ENCODE measurements at places on chromosomes 2 and 18.
A peak's percentile ranks its signal among the peaks of the same experiment; 100 is the strongest.

DNA sequence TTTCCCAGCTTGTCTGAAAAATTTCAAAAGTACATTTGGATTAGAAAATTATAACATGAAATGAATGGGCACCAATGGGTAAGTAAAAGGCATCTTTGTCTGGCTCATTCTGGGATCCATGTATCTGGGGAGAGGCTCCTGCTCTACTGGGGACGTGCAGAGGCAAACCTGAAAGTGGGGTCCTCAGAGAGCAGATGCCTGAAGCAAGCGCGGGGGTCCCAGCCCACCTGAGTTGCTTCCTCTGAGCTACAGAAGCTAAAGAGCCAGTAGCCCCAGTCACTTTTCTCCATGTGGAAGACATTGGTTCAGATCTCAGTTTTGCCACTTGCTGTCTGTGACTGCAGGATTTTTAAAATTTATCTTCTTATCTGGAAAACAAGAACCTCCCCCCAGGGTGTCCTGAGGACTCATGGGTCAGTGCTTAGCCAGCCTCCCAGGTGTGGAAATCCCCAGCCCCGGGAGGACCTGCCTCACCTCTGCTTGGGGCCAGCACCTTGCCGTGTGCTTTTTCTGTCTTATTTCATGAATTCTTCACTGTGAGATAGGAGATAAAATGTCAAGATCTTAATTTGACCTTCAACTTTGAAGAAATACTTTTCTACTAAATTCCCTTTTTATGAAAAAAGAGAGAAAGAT lies 25.1 kb upstream of the ODC1 start:
- H3K4me1 ChIP-seq = peaks cover 8% of the 10 kb centered on the region
- DNase-seq = no peak
- no peaks in the 10 kb centered on the region for H3K27me3 ChIP-seq
- H3K27ac ChIP-seq = no peak overlapping the region
- H3K36me3 ChIP-seq = no peaks in the 10 kb centered on the region

DNA sequence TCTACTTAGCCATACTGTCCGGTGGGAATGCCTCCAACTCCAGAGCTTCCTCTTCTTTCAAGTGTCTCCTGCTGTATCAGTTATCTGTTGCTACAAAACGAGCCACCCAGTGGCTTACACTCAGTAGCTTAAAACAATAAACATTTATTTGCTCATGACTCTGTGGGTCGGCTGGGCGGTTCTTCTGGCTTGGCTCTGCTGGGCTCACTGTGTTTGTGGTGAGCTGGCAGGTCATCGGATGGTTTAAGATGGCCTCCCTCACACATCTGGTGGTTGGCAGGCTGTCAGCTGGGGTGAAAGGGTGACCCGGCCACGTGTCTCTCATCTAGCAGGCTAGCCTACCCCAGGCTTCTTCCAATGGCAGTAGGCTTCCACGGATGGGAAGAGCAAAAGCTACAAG lies 122.4 kb upstream of the SLC1A4 start:
- no peak overlapping the region for H3K27ac ChIP-seq
- no peaks in the 10 kb centered on the region for H3K36me3 ChIP-seq
- H3K27me3 ChIP-seq = peaks cover 9% of the 10 kb centered on the region
- no peak overlapping the region for H3K4me3 ChIP-seq
- DNase-seq = no peak
- no peaks in the 10 kb centered on the region for H3K4me1 ChIP-seq

DNA sequence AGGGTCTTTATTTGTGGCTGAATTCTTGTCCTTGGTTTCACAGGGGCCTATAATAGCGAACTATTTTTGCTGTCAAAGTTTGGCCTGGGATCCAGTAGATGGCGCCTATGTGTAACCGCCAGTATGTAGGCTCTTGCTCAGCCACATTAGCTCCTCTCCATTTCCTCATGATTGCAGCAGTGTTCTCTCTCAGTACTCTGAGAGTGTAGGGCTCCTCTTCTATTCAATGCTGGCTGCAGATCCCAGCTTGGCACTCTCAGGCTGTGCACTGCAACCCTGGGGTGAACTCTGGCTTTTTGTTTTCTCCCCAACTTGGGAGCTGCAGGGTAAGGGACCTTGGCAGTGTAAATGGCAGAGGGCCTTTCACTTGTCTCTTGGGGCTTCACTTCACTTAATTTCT lies 344.6 kb upstream of the CHAC2 start:
- DNase-seq = no peak
- no peak overlapping the region for H3K27ac ChIP-seq
- H3K4me1 ChIP-seq = no peaks in the 10 kb centered on the region
- no peak overlapping the region for H3K4me3 ChIP-seq
- H3K36me3 ChIP-seq = no peaks in the 10 kb centered on the region

- H3K27ac ChIP-seq = no peak overlapping the region
- H3K36me3 ChIP-seq = no peaks in the 10 kb centered on the region
- H3K27me3 ChIP-seq = peaks cover 6% of the 10 kb centered on the region
- no peak overlapping the region for H3K4me3 ChIP-seq
- DNase-seq = no peak
These were observed 33.8 kb upstream of the HNRNPA3 start for GRCh38 chr2:177178797-177179196.

GRCh38 chr2:173982918-173983317 lies 17.7 kb upstream of the SP3 start:
- H3K4me1 ChIP-seq = no peaks in the 10 kb centered on the region
- H3K36me3 ChIP-seq = no peaks in the 10 kb centered on the region
- no peak overlapping the region for H3K27ac ChIP-seq

DNA sequence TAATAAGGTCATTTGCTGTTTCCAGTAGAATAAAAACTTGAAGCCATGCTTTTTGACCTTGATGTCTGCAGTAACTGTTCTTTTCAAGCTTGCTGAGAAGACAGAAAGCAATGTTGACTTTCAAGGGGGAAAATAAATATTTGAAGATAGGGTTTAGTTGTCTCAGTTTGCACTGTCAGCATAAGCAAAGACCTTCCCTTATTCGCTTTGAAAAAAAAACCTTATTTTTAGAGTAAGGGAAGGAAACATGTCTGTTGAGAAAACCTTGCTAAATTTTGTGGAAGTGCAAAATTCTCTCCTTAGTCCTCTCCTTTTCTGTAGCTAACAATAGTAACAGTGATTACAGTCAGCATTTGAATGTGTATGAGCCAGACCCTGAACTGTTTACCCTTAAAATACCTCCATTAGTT lies 43.1 kb downstream of the MAP4K4 start:
- DNase-seq = no peak
- no peak overlapping the region for H3K27ac ChIP-seq
- H3K4me1 ChIP-seq = peaks cover 43% of the 10 kb centered on the region

DNA sequence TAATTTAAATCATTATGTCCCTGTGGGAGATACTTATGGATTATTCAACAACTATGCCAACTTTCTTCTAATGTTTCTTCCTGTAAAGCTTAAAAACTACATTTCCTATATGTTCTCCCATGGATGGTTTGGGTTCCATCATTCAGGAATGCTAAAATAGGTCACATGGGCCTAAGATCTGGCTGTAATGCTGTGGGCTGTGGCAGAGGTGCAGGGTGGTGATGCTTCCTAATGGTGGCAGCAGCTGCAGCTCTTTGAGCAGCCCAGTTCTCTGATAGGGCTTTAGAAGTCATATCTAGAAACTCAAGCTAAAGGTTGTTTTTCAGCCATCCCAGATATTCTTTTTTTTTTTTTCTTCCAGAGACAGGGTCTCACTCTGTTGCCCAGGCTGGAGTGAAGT lies 266.1 kb downstream of the ZNF385B start:
- no peaks in the 10 kb centered on the region for H3K27me3 ChIP-seq
- H3K4me3 ChIP-seq = no peak overlapping the region

- DNase-seq = no peak
- H3K36me3 ChIP-seq = no peaks in the 10 kb centered on the region
- H3K27me3 ChIP-seq = no peaks in the 10 kb centered on the region
- H3K4me1 ChIP-seq = no peaks in the 10 kb centered on the region
- H3K27ac ChIP-seq = no peak overlapping the region
These were observed 23.4 kb upstream of the UGP2 start for GRCh38 chr2:63818271-63818670.

- H3K27ac ChIP-seq = no peak within 1 kb of the TSS
- peaks cover 58% of the 10 kb centered on the region for H3K27me3 ChIP-seq
- H3K36me3 ChIP-seq = peaks cover 2% of the 10 kb centered on the region
- no peak within 1 kb of the TSS for H3K4me3 ChIP-seq
- no peak for DNase-seq
These were observed at the start of gene TMEM200C for GRCh38 chr18:5895299-5895875. Gene TMEM200C (minus strand): TSS chr18:5895522. CDS start chr18:5892063, 3,459 bp downstream.

- no peaks in the 10 kb centered on the region for H3K4me1 ChIP-seq
- no peak overlapping the region for H3K4me3 ChIP-seq
- DNase-seq = no peak
- no peaks in the 10 kb centered on the region for H3K36me3 ChIP-seq
These were observed 163.2 kb upstream of the CAVIN2 start for GRCh38 chr2:192010073-192010472.

DNA sequence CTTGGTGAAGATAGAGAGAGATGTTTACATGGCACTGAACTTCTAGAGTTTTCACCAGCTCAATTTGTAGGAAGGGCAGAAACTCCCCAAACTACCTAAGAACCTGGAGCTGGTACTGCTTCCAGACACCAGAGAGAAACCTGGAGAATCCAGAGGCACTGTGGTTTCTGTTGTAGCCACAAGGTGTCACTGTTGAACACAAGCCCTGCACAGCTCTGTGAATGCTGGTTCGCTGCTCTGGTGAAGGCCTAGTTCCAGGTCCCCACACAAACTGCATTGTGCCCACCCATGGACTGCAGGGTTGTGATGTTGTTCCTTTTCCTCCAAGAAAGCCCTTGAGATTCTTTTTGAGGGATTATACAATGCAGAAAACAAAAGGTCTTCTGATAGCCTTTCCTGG lies 150.5 kb upstream of the HS6ST1 start:
- no peak for DNase-seq
- H3K36me3 ChIP-seq = peaks cover 4% of the 10 kb centered on the region
- no peak overlapping the region for H3K27ac ChIP-seq
- H3K4me3 ChIP-seq = no peak overlapping the region

GRCh38 chr2:188394931-188395472 lies 103.3 kb downstream of the GULP1 start:
- H3K27ac ChIP-seq = no peak overlapping the region
- no peaks in the 10 kb centered on the region for H3K36me3 ChIP-seq
- no peak for DNase-seq
- no peak overlapping the region for H3K4me3 ChIP-seq
- no peaks in the 10 kb centered on the region for H3K4me1 ChIP-seq

DNA sequence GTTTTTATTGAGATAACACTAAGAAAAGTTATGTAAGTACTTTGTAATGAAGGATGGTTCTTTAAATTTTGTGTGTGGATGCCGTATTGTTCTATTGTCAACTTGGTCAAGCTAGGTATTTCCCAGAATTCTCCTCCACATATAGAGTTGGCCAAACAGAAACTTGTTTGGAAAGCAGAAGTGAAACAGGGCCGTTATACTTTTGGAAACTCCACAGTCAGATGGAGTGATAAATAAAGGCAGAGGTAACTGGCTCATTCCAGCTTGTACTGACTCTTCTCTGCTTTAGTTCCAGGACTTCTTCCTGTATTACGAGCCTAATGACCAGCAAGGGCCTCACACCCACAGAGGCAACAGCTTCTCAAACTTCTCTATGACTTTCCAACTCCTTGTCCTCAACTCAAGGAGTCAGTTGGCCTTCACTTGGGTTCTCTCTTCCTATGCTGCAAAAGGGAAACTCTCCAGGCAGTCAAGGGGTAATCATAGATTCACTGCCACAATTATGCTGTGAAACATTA lies 16.4 kb upstream of the STARD7 start:
- no peaks in the 10 kb centered on the region for H3K27me3 ChIP-seq
- no peak overlapping the region for H3K27ac ChIP-seq
- H3K4me1 ChIP-seq = peaks cover 5% of the 10 kb centered on the region
- no peak overlapping the region for H3K4me3 ChIP-seq
- DNase-seq = no peak

- DNase-seq = no peak
- H3K36me3 ChIP-seq = peaks cover 14% of the 10 kb centered on the region
- H3K27me3 ChIP-seq = no peaks in the 10 kb centered on the region
- H3K4me3 ChIP-seq = no peak overlapping the region
- peaks cover 56% of the 10 kb centered on the region for H3K4me1 ChIP-seq
These were observed 51.8 kb downstream of the PKDCC start for GRCh38 chr2:42099438-42100173.

GRCh38 chr2:225131898-225132297 lies 89.6 kb upstream of the DOCK10 start:
- H3K36me3 ChIP-seq = no peaks in the 10 kb centered on the region
- H3K4me3 ChIP-seq = no peak overlapping the region
- H3K27ac ChIP-seq = no peak overlapping the region

DNA sequence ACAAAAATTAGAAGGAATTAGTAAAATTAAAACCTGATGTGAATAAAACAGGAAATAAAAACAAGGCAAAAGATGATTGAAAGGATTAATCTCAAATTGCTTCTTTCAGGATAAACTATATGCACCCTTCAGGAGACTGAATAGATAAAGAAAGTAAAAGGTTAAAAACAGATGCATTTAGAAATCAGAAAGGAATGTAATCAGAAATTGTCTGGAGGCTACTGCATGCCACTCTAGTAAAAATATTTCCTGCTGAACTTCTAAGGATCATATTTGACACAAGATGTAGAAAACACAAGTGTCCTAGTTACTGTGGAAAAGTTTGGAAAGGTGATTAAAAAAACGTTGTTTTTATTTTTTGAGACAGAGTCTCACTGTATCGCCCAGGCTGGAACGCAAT lies 16.2 kb downstream of the CHCHD5 start:
- H3K4me1 ChIP-seq = peaks cover 6% of the 10 kb centered on the region
- no peaks in the 10 kb centered on the region for H3K36me3 ChIP-seq
- no peak overlapping the region for H3K27ac ChIP-seq
- no peak overlapping the region for H3K4me3 ChIP-seq

DNA sequence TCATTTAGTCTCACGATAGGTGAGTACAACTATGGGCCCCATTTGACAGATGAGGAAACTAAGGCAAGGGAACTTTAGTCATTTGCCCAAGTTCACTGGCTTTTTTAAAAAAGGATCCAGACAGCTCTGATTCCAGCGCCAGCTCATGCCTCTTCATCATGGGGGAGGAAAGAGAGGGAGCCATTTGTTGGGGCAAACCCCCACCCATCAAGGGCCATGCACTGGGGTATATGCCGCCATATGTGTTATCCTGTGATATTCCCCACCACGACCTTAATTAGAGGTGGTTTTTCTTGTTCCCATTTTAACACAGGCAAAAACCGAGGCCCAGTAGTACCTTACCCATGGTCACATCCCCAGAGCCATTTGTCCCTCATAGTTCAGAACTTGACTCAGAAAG lies 649 bp upstream of the GPBAR1 start:
- DNase-seq = no peak
- H3K4me1 ChIP-seq = peaks cover 26% of the 10 kb centered on the region
- H3K36me3 ChIP-seq = peaks cover 14% of the 10 kb centered on the region
- no peak overlapping the region for H3K4me3 ChIP-seq

- no peak overlapping the region for H3K27ac ChIP-seq
- no peaks in the 10 kb centered on the region for H3K27me3 ChIP-seq
- DNase-seq = peak; percentile 33
- H3K4me1 ChIP-seq = no peaks in the 10 kb centered on the region
- H3K36me3 ChIP-seq = peaks cover 4% of the 10 kb centered on the region
These were observed 30.9 kb downstream of the HAUS1 start for GRCh38 chr18:46134920-46135675.

- H3K27ac ChIP-seq = no peak overlapping the region
- no peak for DNase-seq
- peaks cover 3% of the 10 kb centered on the region for H3K27me3 ChIP-seq
- H3K36me3 ChIP-seq = no peaks in the 10 kb centered on the region
These were observed 352.7 kb upstream of the SLC39A10 start for GRCh38 chr2:195304310-195304709.
